ENCODE measurements at places on chromosomes 4 and X.

- DNase-seq: no peak
Observed at GRCh38 chr4:20904966-20905365, 204.7 kb downstream of the PACRGL start.

DNA sequence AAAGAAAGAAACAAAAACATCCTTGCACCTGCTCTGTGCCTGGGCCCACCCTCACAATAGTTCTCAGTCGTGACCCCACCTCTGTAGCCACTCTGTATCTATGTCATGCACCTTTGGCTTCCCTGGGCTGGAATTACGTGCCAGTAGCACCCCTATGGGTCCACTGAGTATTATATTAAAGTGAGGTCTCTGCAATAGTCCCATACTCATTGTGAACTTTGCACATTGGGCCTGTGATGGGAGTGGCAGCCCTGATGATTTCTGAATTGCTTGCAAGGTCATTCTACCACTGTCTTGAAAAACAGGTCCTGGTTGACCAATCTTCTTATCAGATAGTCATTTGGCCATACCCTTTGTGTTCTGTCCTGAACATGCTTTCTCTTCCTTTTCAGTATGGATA is 1012.1 kb downstream of the RAB28 start:
- no peak for DNase-seq

DNA sequence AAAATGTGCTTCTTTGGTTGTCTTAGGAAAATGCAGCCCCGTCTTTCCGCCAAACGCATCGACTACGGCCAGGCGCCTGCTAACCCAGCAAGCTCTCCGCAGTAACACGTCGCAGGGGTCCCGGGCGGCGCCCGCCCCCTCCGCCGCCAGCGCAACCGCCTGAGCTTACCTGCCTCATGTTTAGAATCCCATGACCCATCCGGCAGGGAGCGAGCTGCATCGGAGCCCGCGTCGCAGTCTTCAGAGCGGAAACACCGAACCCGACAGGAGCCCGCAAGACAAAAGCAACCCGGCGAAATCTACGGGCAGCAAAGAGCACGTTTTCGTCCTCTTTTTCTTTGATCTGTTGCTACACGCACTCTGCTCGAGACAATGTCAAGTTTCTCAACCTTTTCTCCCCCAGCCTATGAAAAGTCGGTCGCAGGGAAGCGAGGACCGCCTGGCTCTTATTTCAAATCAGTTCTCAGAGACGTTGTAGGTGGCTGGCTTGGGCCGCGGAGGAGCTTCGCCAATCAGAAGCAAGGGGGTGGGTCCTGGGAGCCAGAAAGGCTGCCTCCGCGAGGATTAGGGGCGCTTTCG is at the start of gene MID1:
TSS of gene MID1 (minus strand) at position 465 of the 579 bp plus-strand sequence. CDS start 53,038 bp downstream, outside the sequence.
- DNase-seq: peak; percentile 56

DNA sequence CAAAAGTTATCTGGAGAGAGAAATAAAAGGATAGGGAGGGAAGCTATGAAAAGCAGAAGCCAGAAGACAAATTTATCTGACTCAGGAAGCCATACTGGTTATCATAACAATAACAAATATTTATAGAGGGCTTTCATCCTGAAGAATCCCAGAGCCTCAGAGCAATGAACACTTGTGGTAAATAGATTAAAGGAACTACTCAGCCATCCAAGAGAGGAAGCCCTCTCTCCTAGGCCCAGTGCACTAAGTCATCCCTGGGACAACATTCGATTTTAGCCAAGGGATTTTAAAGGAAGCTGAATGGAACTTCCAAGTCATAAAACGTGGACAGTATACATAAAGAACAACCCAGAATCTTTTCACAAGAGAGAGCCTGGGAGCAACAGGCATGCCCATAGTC is 76.9 kb downstream of the COL4A6 start:
- DNase-seq: no peak

DNA sequence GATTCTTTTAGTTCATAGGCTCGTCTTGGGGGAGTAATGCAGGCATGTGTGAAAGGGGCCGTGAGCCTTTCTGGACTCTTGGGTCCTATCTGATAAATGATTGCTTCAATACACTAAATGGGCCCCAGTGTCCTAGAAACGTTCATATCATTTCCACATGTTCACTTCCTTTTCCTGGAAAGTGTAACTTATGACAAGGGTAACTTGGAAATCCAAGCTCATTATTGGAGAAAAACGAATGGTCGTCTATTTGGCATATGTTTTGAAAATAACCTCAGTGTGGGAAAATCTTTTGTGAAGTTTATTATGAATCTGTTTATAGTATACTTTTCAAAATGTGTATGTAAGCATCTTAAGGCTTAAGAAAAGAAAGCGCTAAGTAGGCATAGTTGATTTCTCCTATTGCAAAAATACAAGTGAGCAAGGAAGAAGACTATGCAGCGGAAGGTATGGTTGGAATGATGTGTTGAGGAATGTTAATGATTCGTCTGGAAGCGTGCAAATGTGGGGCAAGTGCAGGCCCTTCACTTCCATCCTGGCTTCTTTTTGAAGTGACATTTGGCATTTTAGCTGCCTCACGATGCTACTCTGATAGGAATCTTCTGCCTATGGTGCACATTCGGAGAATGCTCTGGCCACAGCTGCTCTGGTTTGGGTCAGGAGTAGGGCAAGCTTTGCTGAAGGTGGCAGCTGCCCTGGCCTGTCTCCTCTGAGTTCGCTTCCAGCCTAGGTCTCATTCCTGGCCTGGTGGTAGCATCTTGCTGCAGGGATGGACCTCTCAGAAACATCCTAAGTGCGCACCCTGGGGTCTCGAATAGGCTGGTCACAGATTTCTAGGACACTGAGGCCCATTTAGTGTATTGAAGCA is 49.5 kb upstream of the STOX2 start:
- DNase-seq: no peak

GRCh38 chr4:137572647-137573046 is 40.4 kb upstream of the PCDH18 start:
- DNase-seq: no peak

DNA sequence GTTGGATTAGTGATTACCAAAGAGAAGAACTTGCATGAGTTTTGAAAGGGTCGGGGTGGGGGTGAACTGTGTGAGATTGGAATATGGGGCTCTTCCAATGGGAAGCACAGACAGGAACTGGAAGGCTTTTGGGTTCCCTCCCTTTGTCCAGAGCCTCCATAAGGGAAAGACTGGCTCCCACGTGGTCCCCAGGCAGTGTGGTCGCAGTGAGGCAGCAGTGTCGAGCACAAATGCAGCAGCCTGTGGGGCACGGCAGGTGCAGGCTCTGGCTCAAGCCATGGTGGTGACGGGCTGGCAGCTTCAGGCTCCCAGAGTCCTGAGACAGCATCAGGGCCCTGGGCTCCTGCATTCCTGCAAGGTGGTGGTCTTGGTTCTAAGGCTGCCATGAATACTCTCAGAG is 45.5 kb downstream of the VCX2 start:
- DNase-seq: no peak

- no peak for DNase-seq
Observed at GRCh38 chrX:78650906-78651437, 8.2 kb downstream of the RTL3 start.

- DNase-seq: no peak
Observed at GRCh38 chr4:37687194-37687562, 1.0 kb upstream of the RELL1 start.

- no peak for DNase-seq
Observed at GRCh38 chr4:40254608-40255392, 58.0 kb downstream of the RHOH start.

- DNase-seq: no peak
Observed at GRCh38 chr4:164023214-164023613, 528.7 kb downstream of the TMA16 start.

GRCh38 chr4:161704040-161704439 is 459.8 kb downstream of the FSTL5 start:
- no peak for DNase-seq

GRCh38 chr4:40731792-40732245 is 17.9 kb upstream of the NSUN7 start:
- no peak for DNase-seq

GRCh38 chr4:138910914-138911336 is 104.7 kb upstream of the NOCT start:
- DNase-seq: no peak

GRCh38 chr4:150119492-150119891 is 41.2 kb downstream of the DCLK2 start:
- no peak for DNase-seq

DNA sequence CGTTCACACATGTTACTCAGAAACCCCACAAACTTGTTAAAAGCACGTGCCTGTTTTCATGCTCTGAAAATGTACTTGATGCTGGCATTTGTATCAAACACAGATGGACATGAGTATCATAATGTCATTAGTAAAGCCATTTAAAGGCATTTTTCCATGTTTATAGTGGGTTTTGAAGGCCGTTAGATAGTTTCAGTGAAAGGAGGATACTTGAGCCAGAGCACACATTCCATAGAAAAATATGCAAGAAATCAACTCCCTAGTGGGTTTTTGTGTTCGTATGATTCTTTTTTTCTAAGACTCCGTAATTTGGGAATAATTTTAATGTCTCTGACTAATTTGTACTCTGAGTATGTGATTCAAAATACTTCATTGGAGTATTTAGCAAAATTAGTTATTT is 216.2 kb upstream of the BMP3 start:
- no peak for DNase-seq

DNA sequence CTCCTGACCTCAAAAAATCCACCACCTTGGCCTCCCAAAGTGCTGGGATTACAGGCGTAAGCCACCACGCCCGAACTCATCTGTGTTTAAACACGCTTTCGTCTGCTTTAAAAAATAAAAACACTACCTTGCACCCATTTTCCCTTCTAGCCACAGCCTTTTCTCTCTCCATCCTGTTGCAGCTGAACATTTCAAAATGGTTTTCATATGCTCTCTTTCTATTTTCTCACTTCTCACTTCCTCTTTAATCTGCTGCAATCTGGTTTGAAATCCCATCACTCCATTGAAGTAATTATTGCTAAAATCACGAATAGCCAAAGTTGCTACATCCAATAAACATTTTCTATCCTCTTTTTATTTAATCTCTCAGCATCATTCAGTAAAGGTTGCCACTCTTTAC is 70.0 kb downstream of the DCHS2 start:
- no peak for DNase-seq

GRCh38 chr4:109179061-109179460 is 123.4 kb downstream of the COL25A1 start:
- DNase-seq: no peak

DNA sequence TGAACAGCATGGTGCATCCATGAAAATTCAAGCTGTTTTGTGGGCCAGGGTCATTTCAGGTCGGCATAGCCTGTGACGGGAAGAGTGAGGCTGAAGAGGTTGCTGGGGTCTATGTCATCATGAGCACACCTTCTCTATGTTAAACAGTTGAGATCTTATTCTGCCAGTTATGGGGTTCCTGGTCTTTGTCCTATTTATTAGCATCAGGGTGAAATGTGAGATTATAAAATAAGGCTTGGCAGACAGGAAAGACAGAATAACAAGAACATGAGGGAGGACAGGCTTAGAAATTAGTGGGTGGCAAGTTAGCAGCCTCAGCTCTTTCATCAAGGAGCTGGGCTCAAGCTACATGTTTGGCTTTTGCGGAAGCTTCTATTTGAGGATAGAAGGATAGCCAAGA is 51.7 kb upstream of the CLNK start:
- DNase-seq: no peak

- DNase-seq: no peak
Observed at GRCh38 chr4:165537028-165537648, 158.3 kb downstream of the CPE start.

DNA sequence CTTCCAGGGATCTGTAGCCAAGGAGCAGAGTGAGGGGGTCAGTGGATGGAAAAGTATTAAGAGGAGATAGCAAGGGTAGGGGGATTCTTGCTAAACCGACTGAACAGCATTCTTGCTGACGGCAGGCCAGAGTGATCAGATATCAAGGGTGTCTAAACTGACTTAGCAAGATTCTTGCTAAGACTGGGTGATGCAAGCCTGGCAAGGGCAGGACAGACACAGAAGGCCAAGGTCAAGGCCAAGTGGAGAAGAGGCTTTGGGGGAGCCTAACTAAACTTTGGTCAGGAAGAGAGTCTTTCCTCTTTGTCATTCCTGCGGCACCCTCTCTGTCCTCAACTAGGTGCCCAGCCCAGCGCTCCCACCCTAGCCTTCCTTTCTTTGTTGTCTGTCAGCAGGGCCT is 799 bp downstream of the XPNPEP2 start:
- no peak for DNase-seq

- DNase-seq: no peak
Observed at GRCh38 chr4:90081432-90082144, 45.6 kb upstream of the CCSER1 start.
